ENCODE measurements at places on chromosomes 2 and 18.

DNA sequence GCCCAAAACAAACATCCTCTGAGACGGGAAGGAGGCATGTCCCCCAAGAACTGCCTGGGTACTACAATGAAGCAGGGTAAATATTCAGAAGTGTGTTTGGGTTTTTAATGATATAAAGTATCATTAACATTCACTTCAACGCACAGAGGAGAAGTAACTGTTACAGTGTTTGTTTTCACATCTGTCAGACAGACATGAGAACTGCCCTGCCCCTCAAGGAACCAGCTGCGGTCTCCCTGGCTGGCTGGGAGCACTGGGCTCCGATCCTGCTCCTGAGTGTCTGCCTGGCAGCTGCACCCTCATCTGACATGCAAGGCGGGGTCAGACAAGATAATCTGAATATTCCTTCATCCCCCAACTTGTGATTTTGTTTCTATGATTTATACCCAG is 75.6 kb downstream of the MBP start:
- no peak for DNase-seq

- no peak for DNase-seq
Measured at GRCh38 chr2:41598161-41598894, 449.5 kb upstream of the PKDCC start.

- DNase-seq: no peak
Measured at GRCh38 chr2:96260387-96261260, 5.2 kb downstream of the TMEM127 start.

DNA sequence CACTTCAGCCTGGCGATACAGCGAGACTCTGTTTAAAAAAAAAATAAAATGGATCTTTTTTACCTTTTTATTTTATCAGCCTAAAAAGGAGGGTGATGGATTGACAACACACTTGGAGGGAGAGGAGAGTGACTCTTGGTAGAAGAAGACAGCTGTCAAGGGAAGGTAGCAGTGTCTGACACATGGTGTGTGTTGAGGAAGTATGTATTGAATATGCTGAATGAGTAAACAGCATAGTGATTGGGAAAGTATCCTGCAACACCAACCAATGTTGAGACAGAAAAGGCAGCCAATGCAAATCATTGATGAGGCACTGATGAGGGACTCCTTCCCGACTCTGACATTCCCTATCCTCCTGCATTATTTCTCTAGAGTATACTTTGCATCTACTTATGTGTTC is 306.4 kb downstream of the LPIN1 start:
- DNase-seq: no peak

GRCh38 chr18:22165049-22165602 is 4.3 kb upstream of the GATA6 start:
- DNase-seq: no peak

GRCh38 chr18:12745095-12745795 is 42.4 kb downstream of the PSMG2 start:
- DNase-seq: no peak

DNA sequence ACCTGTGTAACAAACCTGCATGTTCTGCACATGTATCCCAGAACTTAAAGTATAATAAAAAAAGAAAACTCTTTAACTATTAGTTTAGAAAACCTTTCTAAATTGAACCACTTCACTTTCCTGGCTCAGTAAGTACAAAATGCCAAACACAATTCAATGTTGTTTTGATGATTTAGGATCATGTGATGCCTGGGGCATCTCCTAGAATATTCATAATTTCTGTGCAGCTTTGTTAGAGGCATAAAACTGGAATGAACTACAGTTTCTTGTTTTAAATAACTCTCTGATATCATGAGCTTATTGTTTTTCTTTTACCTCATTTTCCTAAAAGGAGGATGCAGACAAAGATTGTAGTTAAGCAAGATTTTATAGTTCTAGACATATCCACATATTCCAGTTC is 139.0 kb upstream of the SESTD1 start:
- DNase-seq: no peak

DNA sequence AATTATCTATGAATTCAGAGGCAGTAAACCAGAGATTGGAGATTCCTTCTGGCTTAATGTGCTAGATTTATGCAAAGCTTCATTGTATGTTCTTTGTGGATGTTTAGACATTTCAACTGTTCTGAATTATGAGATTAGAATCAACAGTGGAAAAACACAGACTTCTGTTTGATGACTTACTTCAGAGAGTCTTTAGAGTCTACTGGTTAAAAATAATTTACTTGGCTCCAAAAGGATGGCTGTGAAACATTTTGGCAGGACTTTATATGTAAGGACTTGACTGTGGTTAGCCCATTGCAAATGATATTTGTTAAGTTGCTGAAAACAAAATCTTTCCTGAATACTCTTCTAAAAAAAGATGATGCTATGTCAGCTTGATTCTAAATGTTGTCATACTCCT is 25.5 kb upstream of the LRRC30 start:
- DNase-seq: no peak
